ENCODE measurements at places on chromosomes 5 and 9. TPM values are rescaled to one million over a fixed set of nuclear protein-coding genes. Genes with fewer than 3 reads are reported as not detected.

The NUTM2F gene
- polyA plus RNA-seq: 0.11 TPM

The FBN2 gene
- 110 TPM for polyA plus RNA-seq

The PCDHA13 gene
- polyA plus RNA-seq: 0.03 TPM

The SLC34A1 gene
- polyA plus RNA-seq: 254 TPM

The PCDHB15 gene
- polyA plus RNA-seq: 15.2 TPM

The CCNI2 gene
- polyA plus RNA-seq: 3.7 TPM

The TAF11L6 gene
- polyA plus RNA-seq: not detected

- DNase-seq: no peak
Measured at GRCh38 chr5:149810856-149811255, 80.7 kb downstream of the PPARGC1B start.

DNA sequence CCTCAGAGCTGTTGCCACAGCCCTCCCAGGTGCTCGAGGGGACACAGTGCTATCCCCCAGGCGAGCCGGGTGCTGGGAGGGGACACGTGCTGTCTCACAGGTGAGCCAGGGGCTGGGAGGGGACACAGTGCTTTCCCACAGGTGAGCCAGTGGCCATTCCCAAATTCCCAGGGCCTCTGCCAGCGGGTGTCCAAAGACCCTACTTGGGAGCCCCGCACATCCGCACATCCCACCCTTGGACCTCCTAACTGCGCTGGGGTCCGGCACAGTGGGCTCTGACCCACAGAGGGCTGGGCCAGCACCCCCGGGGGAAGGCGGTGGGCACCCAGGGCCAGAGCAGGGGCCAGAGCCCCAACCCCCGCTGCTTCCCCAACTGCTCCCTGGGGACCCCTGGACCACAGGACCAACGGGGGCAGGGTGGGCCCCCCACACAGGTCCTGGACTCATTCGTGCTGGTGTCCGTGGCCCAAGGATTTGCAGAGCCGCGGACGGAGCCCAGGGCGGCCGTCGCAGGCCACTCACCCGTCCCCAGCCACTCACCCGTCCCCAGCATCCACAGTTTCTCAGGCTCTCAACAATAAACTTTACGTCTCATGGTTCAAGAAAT lies 17.9 kb downstream of the EXD3 start:
- DNase-seq: no peak

- DNase-seq: no peak
Measured at GRCh38 chr5:50564079-50564478, 102.4 kb upstream of the PARP8 start.

GRCh38 chr5:139638090-139638735 lies 9.9 kb upstream of the CXXC5 start:
- DNase-seq: no peak

- peak; percentile 29 for DNase-seq
Measured at GRCh38 chr5:133467826-133468463, 144.4 kb downstream of the FSTL4 start.

DNA sequence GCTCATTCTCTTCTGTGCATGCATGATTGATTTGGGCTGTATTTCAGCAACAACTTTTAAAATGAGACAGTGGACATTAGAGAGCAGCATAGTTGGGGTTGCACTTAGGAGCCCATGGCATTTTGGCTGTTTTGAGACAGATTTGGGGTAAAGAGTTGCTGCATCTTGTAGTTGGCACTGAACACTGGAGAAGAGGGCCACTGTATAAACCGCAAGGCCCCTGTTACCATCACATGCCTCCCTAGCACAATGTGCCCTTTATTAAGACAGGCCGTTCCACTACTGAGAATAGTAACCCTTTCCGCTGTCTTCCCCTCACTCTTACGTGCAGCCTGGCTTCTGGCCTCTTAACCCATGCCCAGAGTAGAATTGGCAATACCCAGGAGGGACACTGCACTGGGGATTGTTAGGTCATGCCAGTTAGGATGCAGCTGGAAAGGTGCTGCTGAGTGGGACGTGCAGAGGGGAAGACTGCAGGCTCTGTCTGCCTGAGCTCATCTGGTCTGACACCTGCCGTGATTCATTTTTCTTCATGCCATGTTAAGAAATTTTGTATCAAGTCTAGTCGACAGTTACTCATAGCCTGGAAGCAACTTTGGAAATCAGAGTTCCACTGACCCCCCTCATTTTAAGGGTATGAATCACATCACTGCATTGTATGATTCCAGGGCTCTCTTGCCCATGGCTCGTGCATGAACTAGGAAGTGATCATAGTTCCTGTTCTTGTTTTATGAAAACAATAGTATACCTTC lies 146.9 kb upstream of the DMRT1 start:
- no peak for DNase-seq

- no peak for DNase-seq
Measured at GRCh38 chr5:116529615-116530014, 45.0 kb downstream of the SEMA6A start.

DNA sequence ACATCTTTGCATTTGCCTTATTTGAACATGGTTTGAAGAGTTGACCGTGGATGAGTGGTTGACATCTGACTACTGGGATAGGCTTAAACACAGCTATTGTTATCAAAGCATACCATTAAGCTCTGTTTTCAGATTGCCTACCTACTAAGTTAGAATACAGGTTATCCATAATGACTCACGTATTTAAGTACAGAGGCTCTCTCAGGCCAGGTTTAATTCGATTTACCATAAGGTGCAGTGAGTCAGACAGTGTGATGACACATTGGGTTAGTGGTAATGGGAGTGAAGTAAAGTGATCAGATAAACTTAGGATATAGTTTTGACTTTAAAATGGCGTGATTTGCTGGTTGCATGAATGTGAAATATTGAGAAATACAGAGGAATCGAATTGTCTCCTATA lies 732.0 kb upstream of the CTNND2 start:
- no peak for DNase-seq

DNA sequence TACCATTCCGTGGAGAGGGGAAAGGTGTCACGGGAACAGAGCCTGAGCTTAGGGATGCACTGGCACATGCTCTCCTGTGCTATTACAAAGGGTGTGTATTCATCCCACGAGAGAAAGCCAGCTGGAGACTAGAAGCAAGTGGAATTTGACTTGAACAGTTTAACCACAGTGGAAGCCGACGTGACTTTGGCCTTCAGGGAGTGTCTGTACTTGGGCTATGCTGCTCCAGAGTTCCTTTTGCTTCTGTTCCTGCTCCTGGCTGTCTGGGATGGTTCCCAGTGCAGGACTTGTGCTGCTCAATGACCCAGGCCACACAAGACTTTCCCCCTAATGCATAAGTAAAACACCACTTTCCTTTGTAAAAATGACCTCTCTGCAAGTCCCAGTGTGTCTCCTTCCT lies 7.9 kb upstream of the NFIL3 start:
- DNase-seq: no peak

DNA sequence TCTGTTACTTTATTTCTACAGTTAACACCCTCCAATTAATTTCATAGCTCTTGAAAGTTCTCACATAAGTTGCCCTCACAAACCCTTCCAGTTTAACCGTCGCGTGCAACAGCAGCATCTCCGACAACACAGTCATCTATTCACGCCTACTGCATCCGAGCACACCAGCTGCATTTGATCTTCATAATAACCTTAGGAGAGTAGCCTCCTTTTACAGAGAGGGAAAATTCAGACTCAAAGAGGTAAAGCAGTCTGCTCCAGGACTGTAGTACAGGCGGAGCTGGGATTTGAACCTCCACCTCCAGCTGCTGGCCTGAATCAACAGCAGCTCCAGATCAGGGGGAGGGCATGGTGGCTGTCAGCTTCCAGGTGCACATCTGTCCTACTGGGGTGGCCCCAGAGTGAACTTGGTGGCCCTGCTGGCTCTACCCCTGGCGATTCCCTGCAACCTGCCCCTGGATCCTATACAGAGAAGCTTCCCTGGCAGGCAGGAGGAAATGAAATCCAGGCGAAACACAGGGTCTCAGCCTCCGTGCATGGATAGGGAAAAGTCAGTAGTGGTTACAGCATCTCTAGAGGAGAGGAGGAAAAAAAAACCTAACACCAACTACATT lies 71.6 kb upstream of the UNC5A start:
- DNase-seq: no peak

DNA sequence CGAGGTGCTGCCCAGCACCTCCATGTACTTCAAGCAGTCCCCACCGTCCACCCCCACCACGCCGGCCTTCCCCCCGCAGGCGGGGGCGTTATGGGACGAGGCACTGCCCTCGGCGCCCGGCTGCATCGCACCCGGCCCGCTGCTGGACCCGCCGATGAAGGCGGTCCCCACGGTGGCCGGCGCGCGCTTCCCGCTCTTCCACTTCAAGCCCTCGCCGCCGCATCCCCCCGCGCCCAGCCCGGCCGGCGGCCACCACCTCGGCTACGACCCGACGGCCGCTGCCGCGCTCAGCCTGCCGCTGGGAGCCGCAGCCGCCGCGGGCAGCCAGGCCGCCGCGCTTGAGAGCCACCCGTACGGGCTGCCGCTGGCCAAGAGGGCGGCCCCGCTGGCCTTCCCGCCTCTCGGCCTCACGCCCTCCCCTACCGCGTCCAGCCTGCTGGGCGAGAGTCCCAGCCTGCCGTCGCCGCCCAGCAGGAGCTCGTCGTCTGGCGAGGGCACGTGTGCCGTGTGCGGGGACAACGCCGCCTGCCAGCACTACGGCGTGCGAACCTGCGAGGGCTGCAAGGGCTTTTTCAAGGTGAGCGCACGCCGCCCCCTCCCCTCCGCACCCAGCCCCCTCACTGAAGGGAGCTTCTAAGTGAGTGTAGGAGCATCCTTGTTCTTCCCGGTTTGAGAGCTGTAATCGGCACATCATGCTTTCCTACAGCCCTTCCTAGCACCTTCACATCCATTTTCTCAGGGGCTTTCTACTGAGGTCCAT lies 6.9 kb downstream of the NR4A3 start:
- DNase-seq: no peak

- no peak for DNase-seq
Measured at GRCh38 chr5:39453606-39454005, 28.8 kb upstream of the DAB2 start.
